ENCODE measurements at places on chromosomes 2 and 18.
A peak's percentile ranks its signal among the peaks of the same experiment; 100 is the strongest.

GRCh38 chr2:101655702-101656422 lies 41.6 kb upstream of the MAP4K4 start:
- DNase-seq, result no peak

- no peak for DNase-seq
These were observed 144.7 kb downstream of the ZNF516 start for GRCh38 chr18:76350134-76351025.

DNA sequence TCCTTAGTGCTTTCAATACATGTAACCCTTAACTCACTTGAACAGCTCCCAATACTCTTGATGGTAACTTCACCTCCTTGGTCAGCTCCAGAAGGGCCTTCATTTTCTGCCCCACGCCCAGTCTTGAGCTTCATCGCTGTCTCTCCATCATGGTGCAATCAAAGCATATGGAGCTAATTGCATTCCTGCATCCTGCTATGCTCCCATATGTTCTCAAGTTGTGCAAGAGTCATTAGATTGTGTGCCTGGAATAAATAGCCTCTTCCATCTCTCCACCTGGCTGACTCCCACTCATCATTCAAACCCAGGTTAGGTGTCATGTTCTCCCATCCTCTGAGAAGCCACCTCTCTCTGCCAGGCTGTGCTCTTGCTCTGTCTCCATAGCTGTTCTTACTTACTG lies 364.5 kb upstream of the RGPD4 start:
- no peak for DNase-seq

GRCh38 chr2:9961013-9961412 lies 9.5 kb downstream of the GRHL1 start:
- no peak for DNase-seq

DNA sequence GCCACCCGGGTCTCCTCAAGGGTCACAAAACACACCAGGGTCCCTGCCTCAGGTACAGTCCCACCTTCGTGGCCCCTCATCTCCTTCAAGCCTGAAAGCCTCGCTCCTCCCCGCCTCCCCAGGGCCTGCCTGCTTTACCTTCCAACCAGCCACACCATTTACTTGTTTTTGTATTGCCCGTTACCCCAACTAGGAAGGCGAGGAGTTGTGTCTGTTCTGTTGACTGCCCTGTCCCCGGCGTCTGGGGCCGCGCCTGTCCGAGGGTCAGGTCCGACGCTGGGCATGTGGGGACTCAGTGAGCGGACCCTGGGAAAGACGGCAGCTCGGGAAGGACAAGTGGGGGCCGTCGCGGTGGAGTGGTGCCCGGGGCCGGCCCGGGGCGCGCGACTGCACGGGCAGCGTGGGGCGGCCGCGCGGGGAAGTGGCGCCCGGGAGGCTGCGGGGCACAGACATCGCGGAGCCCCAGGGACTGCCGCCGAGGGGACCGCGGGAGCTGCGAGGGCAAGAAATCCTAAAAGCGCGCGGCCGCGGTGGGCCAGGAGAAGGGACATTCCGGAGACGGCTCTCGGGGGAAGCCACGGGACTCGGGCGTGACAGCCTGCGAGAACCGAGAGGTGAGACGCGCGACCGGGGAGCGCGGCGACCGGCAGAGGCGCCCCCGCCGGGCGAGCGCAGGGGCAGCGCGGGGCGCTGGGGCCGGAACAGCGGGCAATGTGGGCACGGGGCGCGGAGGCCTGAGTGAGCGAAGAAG lies 797 bp upstream of the GRHL1 start:
- no peak for DNase-seq

DNA sequence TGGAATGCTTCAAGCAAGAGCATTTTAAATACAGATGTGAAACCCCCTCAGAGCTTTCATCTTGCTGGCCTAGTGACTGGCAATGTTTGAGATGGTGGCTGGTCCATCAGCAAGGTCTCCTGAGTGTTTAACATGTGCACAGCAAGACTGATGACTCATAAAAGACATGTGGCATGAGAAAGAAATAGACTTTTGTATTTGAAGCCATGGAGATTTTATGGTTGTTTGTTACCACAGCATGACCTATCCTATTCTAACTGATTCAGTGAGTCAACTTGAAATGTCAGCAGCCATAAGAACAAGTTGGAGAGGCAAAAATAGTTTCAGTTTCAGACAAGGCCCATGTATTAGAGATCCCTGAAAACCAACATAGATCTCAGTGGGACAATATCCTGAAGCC lies 154.7 kb upstream of the LYPD1 start:
- DNase-seq, result no peak

GRCh38 chr18:64091526-64091925 lies 57.4 kb downstream of the LINC00305 start:
- no peak for DNase-seq

DNA sequence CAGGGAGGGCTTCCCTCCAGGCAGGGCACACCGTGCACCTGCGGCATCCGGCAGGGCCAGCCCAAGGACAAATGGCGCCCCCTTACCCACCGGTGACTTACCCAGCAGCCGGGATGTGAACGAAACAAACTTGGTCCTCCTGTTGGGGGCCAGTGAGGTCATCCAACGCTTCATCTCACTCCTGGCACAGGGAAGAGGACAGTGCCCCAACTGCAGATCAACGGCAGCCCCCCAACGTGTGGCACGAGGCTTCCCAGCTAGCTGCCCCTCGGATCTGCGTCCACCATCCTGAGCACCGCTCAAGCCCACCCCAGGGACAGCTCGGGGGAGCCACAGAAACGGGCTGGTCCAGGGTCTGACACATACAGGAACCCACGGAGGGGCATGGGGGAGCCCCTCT lies 12.0 kb downstream of the SNORC start:
- DNase-seq, result no peak

DNA sequence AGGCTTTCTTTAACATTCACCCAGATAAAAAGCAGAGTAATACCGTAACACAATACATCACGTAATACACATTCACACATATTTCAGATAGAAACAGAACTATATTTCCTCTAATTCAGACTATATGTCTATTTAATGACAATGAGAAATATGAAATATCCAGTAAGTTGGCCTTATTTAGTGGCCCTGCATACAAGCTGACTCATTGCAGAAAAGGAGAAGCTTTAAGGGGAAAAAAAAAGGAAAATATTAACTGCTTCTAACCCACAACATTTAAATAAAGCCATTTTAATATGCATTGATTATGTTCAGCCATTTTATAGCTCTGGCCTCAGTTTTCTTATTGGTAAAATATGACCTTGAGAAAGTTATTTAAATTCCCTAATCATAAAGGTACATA lies 94.8 kb downstream of the PPP1R1C start:
- DNase-seq, result no peak

- no peak for DNase-seq
These were observed 123.3 kb downstream of the ARL4C start for GRCh38 chr2:234373481-234374149.

- peak; percentile 82 for DNase-seq
These were observed 860 bp upstream of the KCNJ3 start for GRCh38 chr2:154697418-154698252.

All from anterior cingulate cortex (tissue), 58 donors.